ENCODE measurements at places on chromosomes 7 and 10.

GRCh38 chr10:21969326-21970287 is 33.9 kb downstream of the DNAJC1 start:
- no peak for DNase-seq

DNA sequence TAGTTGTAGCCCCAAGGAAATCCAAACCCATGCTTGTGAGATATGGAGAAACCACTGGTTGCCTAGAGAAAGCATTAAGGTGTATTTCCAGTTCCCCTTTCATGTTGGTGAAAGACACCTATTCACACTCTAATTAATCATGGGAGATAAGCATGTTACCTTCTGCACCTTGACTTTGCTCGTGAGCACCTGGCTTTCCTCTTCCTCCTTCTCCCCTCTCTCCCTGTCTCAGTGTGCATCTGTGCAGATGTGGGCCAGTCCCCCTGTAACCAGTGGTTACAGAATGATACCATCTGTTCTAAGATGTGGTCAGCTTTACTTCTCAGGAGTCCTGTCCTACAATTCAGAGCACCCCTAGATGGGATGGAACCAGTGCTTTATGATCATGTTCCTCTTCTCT is 160.6 kb downstream of the LCOR start:
- DNase-seq, result no peak

- DNase-seq, result peak; percentile 41
Measured at GRCh38 chr7:12674861-12675260, 12.6 kb upstream of the ARL4A start.

GRCh38 chr10:133176546-133176945 is 16.5 kb downstream of the KNDC1 start:
- no peak for DNase-seq

- peak; percentile 2 for DNase-seq
Measured at GRCh38 chr10:117718986-117719920, 176.7 kb downstream of the EMX2 start.

- DNase-seq, result peak; percentile 72
Measured at GRCh38 chr10:127872871-127873600, 19.7 kb downstream of the CLRN3 start.

DNA sequence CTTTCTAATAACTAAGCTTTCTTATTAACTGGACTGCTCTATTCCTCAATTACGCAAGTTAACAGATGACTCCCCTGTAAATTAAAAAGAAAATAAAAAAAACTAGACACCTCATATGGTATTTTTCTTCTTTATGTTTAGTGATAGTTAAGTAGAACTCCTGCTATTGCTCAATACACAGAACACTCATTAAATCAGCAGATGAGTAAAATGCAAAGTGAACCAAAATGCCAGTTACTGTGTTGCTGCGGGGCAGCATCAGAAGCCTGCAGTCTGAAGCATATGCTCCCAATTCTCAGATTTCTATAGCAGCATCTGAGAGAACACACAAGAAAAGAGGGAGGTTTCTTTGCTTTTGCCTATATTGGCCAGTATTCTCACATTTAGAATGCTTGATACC is 28.4 kb downstream of the CDK6 start:
- no peak for DNase-seq

DNA sequence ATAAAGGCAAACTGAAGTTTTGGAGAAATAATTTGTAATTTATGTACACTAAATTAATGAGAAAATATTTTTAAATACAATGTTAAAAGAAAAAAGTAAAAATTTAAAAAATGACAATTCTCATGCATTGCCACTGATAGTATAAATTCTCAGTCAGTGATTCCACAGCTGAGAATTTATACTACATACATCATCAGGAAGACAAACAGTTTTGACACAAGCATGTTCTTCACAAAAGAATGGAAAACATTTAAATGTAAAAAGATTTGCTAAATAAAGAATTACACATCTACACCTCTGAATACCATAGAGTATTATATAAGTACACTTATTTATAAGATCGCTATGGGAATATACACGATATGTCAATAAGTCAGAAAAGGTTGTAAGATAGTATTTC is 101.1 kb upstream of the LAMB4 start:
- DNase-seq, result no peak

DNA sequence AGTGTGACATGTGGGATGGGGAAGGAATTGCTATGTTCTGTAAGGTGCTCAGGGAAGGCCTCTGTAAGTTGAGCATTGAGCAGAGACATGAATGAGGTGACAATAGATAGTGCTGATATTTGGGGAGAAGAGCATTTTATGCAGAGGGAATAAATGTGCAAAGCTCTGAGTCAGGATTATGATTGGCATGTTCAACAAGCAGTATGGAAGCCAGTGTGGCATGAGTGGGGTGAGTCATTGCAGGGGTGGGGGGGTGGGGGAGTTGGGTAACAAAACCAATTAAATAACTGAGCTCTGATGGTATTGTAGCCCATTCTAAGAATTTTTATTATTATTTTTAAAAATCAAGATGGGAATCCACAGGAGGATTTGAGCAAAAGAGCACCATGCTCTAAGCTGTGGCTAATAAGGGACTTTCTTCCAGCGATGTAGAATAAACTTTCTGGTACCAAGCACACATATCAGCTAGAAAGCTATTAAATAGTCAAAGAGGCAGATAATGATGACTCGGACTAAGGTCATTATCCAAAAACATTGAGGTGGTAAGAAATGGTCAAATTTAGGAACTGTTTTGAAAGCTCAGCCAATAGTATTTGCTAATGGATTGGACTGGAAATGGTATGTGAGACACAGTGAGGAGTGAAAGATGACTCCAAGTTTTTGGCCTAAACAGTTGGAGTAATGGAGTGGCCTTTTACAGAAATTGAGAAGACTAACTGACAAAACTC is 96.4 kb downstream of the PRKG1 start:
- DNase-seq, result no peak

DNA sequence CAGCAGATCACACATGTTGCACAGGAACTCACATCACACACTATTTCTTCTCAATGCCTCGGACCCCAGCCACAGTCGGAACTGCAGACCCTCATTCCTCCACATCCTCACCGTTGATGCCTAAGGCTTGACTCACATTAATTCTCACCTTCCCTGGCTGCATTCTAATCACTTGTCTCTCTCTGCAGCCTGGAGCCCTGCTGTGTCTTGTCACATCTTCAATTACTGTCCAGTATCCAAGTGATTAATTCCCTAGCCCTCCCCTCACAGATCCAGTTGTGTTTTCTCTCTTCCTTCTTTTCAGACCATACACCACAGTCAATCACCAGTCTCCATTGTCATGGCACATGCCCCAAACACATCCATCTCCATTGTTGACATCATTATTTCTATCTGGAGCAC is 592.4 kb upstream of the IGFBP3 start:
- DNase-seq, result no peak

DNA sequence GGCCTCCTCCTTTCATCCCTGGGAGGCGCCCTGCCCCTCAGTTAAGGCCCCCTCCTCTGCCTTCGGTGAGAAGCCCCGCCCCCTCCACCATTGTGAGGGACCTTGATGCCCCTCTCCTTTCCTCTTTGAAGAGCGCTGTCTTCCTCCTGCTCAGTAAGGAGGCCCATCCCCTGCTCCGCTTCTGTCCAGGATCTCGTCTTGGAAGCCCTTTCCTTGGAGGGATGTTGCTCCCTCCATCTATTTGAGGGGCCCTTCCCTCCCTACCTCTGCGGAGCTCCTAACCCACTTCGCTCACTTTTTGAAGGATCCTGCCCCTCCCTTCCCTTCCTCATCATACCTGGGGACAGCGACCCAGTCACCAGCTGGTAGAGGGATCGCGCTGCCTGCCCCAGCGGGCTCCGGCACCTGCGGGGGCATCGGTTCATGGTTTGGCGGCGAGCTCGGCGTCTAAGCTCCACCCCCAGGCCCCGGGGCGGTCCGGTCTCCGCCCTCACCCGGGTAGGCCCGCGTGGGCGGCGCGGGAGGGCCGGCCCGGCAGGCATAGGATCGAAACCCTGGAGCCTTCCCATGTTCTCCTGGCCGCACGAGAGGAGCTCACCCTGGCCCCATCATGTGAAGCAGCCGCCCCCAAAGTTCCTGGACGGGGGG is 4.1 kb downstream of the KCNIP2 start:
- no peak for DNase-seq

DNA sequence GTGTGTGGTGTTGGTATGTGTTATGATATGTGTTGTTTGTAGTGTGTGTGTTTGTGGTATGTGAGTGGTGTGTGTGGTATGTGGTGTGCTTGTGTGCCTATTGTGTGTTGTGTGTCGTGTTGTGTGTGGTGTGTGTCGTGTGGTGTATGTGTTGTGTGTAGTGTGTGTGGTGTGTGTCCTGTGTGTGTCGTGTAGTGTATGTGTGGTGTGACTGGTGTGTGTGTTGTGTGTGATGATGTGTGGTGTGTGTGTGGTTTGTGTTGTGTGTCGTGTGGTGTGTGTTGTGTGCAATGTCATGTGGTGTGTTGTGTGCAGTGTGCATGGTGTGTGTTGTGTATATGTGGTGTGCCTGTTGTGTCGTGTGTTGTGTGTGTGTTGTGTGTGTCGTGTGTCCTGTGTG is 144.6 kb downstream of the DNAJB6 start:
- no peak for DNase-seq

DNA sequence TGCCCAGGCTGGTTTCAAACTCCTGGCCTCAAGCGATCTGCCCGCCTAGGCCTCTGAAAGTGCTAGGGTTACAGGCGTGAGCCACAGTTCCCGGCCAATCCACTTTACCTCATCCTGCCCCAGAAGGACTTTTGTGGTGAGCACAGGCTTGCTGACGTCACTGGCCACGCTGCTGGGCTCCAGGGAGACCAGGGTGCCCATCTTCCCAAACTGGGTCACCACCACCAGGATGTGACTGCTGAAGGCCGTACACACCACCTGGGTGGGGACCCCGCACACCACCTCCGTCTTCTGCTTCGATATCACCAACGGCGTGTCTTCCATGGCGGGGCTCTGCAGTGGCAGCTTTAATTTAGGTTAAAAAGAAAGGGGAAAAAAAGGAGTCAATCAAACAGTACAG is 816 bp downstream of the PSMG3 start:
- DNase-seq, result peak; percentile 71

DNA sequence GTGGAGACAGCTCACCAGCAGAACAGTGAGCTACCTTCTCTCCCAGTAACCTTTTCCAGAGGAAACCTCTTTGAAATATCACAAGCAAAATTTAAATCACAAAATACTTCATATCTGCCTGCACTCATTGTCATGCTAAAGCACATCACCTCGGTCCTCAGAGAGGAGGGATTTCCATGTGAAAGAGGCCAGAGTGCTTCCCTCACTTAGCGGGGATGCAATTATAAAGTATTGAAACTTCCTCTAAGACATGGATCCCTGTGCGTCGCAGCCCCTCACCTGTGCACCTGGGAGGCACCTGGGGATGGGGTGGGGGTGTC is 457.9 kb downstream of the DNAJB6 start:
- DNase-seq, result no peak

GRCh38 chr10:96152437-96152836 is 22.3 kb downstream of the ZNF518A start:
- DNase-seq, result no peak

DNA sequence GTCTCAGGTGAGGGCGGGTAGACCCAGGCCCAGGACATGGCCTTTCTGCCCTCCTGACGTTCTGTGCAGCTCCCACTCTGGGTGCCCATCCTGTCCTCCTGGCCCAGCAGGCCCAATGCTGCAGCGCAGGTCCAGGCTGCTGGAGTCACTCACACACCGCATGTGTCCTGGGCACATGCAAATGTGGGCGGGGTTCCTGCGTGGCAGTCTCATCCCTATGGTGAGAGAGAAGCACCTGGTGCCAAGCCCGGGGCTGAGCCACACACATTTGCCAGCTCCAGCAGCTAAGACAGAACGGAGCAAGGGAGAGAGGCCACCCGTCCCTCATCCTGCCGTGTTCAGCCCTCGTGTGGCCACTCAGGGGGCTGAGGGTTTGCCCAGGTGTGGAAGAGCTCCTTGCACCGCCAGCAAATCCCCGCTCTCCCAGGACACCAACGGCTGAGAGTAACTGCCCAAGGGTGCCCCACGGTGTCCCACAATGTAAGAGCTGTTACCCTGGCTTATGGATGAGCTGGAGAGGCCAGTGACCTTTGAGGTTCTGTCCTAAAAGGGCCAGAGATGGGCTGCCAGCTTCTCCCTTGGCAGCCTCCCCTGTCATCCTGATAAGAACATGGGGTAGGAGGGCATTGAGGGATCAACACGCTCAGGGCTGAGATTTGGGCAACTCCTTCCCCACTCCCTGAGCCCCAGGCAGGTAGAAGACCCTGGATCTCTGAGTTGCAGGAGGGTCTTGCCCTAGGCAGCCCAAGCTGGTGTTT is 4.4 kb downstream of the FUOM start:
- DNase-seq, result no peak

DNA sequence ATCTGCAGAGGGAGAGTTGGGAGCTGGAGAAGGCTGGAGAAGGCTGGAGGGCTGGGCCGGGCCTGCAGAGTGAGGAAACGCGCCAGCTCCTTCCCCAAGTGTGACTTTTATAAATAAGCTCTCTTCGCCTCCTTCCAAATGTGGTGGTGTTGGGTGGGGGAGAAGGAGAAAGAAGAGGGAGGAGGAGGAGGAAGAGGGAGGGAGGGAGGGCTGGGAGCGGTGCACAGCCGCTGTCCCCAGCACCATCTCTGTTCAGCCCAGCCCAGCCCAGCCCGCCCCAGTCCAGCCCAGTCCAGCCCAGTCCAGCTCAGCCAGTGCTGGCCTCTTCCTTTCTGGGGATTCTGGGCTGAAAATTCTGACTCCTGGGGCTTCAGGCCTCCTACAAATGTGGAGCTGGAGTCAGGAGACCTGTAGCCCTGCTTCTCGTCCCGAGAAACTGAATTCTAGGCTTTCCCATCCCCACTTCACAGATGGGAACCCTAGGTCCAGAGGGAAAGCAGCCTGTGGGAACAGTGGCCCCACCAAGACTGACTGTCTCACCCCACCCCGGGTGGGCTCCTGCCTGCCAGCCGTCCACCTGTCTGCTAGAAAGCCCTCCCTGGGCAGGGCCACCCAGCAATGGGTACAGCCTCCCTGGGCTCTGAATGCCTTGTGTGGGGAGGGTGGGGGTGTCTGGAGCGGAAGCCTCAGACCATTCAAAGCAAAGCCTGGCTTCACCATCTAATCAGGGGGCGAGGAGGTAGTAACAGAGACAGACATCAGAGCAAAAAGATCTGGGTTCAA is 2.3 kb downstream of the STX1A start:
- DNase-seq, result no peak

GRCh38 chr7:44136731-44137130 is 4.4 kb downstream of the MYL7 start:
- DNase-seq, result no peak

DNA sequence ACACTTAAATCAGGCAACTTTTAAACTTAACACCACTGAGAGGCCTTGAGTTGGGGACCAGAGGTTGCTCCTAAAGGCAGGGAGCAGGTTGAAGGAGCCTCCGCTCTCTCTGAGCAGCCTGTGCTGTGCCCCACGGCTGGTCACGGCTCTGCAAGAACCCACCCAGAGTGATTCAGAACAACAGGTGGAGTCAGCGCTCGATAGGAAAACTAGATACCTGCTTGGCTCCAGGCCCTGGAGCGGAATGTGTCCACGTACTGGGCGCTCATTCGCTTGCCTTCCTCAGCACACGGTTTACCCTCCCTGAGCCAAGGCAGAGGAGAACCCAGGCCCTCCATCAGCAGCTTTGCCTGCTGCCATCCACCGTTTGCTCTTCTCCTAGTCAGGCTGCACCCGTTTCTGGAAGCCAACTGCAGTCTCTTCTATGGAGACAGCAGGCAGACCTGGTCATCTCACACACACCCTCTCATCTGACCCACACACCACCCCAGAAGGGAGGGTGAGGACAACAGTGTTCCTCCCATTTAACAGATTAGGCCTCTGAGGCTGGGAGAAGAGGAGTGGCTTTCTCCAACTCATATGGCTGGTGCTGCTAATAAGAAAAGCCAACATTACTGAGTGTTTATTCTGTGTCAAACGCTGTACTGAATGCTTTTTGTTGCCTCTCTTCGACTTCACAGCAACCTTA is 37.6 kb upstream of the PDCD4 start:
- no peak for DNase-seq

- DNase-seq, result no peak
Measured at GRCh38 chr7:133315332-133316040, 62.6 kb downstream of the EXOC4 start.
